BJ (cell line): ENCODE measurements at places on chromosomes 6 and 20.

GRCh38 chr20:33119725-33120720, 40.6 kb downstream of the BPIFB4 start:
- DNase-seq, result no peak

GRCh38 chr20:59232618-59233017, 67.8 kb upstream of the EDN3 start:
- no peak for DNase-seq

GRCh38 chr6:13807696-13808095, 6.7 kb downstream of the MCUR1 start:
- no peak for DNase-seq

DNA sequence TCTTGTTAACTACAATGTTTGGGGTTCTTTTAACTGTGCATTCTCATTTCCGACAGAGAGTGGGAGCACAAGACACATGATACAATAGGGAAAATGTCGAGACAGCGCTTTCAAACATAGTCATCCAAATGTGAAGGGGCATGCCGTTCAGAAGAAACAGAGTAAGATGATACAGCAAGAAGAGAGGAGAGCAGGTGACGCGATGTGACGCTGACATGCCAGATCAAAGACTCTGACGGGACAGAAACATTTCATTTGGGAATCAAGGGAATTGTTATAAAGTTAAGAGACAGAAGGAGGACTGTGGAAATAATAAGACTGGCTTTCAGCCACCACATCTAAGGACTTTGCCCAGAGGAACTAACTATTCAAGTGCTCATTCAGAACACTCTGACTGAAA, 117.4 kb downstream of the FAXC start:
- DNase-seq, result no peak

- no peak for DNase-seq
Measured at GRCh38 chr20:32779500-32780211, 17.5 kb downstream of the DNMT3B start.

DNA sequence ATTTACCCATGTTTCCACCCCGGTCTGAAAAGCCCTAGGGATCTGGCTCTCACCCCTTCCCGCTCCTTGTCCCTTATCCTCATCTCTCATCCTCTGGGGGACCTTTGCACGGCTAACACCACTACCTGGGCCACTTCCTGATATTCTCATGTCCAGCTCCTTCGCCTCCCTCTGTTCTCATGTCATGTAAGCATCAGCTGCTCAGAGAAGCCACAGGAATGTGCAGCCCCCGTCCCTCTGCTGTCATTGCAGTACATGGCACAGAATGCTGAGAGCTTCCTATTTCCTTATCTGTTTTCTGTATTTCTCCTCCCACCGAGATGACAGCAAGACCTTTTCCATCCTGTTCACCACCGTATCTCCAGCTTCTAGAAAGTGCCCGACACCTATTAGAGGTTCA, 102.4 kb downstream of the MTHFD1L start:
- no peak for DNase-seq

- DNase-seq, result no peak
Measured at GRCh38 chr20:38165089-38165965, at the start of gene TGM2. Gene TGM2 (minus strand): TSS chr20:38165270. CDS start chr20:38165198, 72 bp downstream.
